ENCODE measurements at places on chromosomes 4 and X. TPM values are rescaled to one million over a fixed set of nuclear protein-coding genes. Genes with fewer than 3 reads are reported as not detected.

The UBL4A gene
- 39.2 TPM for total RNA-seq

The ZNF674 gene
- 6.2 TPM for total RNA-seq

The DDIT4L gene
- 0.14 TPM for total RNA-seq

The GPAT3 gene
- not detected for total RNA-seq

The PLAC8 gene
- 0.57 TPM for total RNA-seq

The ZMAT1 gene
- 4.9 TPM for total RNA-seq

The NEUROG2 gene
- total RNA-seq: 4.2 TPM

The SMPX gene
- total RNA-seq: not detected

The RAI2 gene
- total RNA-seq: 0.77 TPM

The KCND1 gene
- 1.2 TPM for total RNA-seq

The SPANXA1 gene
- total RNA-seq: not detected

The GAGE2A gene
- total RNA-seq: not detected

The VGLL1 gene
- total RNA-seq: not detected

The NSD2 gene
- total RNA-seq: 269 TPM

The CT45A10 gene
- not detected for total RNA-seq

The ERCC6L gene
- total RNA-seq: 13.3 TPM

The NLGN3 gene
- 29.5 TPM for total RNA-seq

The SHISA3 gene
- 24.2 TPM for total RNA-seq

The UGT2B10 gene
- total RNA-seq: not detected

The MPP1 gene
- total RNA-seq: 13.2 TPM

The TREX2 gene
- 1.6 TPM for total RNA-seq

The TKTL2 gene
- not detected for total RNA-seq

The MAGEA9B gene
- not detected for total RNA-seq

The MAGEB3 gene
- total RNA-seq: not detected

The GATA1 gene
- not detected for total RNA-seq

The ZCCHC13 gene
- total RNA-seq: not detected

The HPGDS gene
- total RNA-seq: not detected

The CENPVL2 gene
- 1.6 TPM for total RNA-seq

The GAB3 gene
- 0.07 TPM for total RNA-seq

The LNX1 gene
- not detected for total RNA-seq

The RPS3A gene
- 2,466 TPM for total RNA-seq

The CSAG1 gene
- total RNA-seq: not detected

The KIAA1210 gene
- total RNA-seq: not detected

The GPR82 gene
- not detected for total RNA-seq

The PRAF2 gene
- total RNA-seq: 33.7 TPM

The TLR10 gene
- not detected for total RNA-seq

The SSX4B gene
- not detected for total RNA-seq

The RBMXL3 gene
- not detected for total RNA-seq

The TMEM131L gene
- 36.1 TPM for total RNA-seq

The AR gene
- total RNA-seq: 7.9 TPM

The ARHGAP36 gene
- total RNA-seq: 1.8 TPM

The MAGEA3 gene
- total RNA-seq: not detected

The GYG2 gene
- total RNA-seq: 75.6 TPM

The UVSSA gene
- 22.8 TPM for total RNA-seq

The HPF1 gene
- 53.6 TPM for total RNA-seq

The TMSB15C gene
- 18.7 TPM for total RNA-seq

The ARR3 gene
- not detected for total RNA-seq

The ATOH1 gene
- total RNA-seq: not detected

The PNMA6F gene
- total RNA-seq: not detected

The GPR119 gene
- total RNA-seq: not detected

The UCHL1 gene
- total RNA-seq: 285 TPM

The PFKFB1 gene
- total RNA-seq: 0.77 TPM

The LAP3 gene
- 46.7 TPM for total RNA-seq

The MMRN1 gene
- 10.7 TPM for total RNA-seq

All from neural crest cell (in vitro differentiated cells).